Stimulated activated naive B cell treated with anti-CD40 and anti-IgM and Interleukin-4, amounts not matched to agents 10 μg/mL and 1 μg/mL and 100 μg/mL, for 72 hours (primary cell): ENCODE measurements at places on chromosomes 1 and 21.
A peak's percentile ranks its signal among the peaks of the same experiment; 100 is the strongest.

- no peak for DNase-seq
Observed at GRCh38 chr1:53390261-53390660, 62.4 kb upstream of the LRP8 start.

- no peak for DNase-seq
Observed at GRCh38 chr1:42231253-42231652, 66.7 kb upstream of the GUCA2A start.

- no peak for DNase-seq
Observed at GRCh38 chr21:45055861-45056260, 18.5 kb upstream of the ADARB1 start.

DNA sequence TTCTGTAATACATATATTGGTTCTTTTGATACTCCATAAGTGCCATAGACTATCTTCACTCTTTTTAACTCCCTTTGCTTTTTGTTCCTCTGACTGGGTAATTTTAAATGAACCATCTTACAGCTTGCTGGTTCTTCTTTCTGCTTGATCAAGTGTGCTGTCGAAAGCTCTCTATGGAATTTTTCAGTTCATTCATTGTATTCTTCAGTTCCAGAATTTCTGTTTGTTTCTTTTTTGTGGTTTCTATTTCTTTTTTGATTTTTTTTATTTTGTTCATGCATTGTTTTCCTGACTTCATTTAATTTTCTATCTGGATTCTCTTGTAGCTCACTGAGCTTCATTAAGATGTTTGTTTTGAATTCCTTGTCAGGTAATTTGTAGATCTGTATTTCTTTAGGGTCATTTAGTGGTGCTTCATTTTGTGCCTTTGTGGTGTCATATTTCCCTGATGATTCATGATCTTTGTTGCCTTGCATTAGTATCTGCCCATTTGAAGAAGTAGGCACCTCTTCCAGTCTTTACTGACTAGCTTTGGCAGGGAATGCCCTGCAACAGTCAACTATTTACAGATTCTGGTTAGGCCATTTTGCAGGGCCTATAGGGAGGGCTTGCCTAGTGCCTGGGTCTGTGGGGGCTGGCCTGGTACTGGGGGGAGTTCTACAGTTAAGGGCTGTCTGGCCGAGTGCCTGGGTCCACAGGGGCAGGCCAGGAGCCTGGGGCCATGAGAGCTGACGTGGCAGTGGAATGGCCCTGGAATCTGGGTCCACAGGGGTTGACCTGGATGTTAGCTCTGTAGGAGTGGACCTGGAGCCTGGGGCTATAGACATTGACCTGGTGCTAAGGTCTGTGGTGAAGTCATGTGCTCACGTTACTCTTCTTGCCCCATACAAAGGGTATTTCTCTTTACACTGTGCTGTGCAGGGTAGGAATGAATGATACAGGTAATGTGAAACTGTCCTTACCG, 89.7 kb downstream of the MAGI3 start:
- no peak for DNase-seq

DNA sequence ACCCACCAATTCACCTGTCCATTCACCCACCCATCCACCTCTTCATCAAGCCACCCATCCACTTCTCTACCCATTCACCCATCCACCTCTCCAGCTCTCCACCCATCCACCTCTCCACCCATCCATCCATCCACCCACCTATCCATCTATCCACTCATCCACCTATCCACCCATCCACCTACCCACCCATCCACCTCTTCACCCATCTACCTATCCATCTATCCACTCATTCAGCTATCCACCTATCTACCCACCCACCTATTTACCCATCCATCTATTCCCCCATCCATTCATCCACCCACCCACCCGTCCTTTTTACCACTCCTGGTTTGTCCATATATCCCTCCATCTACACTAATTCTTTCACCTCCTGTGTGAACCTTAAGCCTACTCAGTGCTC, 105.7 kb downstream of the ACTL8 start:
- DNase-seq, result no peak

DNA sequence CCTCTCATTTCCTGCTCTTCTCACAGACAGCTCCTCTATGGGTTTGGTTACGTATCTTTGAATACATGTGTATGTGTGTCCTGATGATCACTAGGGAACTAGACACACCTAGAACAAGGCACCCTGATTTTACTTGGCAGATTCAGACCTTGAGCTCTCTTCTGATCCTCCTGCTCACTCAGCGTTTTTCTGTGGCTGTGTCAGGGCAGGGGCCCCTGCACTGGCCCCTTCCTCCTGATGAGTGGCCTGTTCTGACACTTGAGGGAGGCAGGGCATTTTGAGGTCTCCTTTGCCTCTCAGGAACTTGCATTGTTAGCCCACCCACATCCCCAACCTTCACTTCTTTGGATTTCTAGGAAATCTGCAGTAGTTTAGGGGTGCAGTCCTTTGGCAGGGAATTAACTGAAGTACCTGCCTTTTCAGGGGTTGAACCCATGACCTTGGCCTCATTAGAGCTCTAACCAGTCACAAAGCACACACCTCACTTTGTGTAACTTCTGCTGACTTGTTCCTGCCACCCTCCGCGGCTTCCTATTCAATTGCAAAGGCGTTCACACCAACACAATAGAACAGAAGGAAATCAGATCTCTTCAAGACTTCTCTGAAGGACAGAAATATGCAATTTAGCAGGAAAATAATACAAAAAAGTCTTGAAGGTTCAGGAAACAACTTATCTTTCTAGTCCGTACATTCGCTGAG, 8.8 kb downstream of the SMYD2 start:
- DNase-seq, result no peak

DNA sequence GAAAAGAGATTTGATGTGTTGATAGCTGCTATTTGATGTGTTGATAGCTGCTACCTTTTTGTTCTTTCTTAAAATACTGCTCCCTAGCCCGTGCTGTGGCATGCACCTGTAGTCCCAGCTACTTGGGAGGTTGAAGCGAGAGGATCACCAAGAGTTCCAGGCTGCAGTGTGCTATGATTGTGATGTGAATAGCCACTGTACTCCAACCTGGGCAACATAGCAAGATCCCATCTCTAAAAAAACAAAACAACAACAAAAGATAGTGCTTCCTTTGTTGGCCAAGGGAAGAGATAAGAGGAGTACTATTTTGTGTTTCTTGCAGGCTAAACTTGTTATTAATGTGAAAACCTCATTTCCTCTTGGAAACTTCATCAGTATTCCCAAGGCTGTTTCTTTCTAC, 6.1 kb downstream of the GPSM2 start:
- no peak for DNase-seq

DNA sequence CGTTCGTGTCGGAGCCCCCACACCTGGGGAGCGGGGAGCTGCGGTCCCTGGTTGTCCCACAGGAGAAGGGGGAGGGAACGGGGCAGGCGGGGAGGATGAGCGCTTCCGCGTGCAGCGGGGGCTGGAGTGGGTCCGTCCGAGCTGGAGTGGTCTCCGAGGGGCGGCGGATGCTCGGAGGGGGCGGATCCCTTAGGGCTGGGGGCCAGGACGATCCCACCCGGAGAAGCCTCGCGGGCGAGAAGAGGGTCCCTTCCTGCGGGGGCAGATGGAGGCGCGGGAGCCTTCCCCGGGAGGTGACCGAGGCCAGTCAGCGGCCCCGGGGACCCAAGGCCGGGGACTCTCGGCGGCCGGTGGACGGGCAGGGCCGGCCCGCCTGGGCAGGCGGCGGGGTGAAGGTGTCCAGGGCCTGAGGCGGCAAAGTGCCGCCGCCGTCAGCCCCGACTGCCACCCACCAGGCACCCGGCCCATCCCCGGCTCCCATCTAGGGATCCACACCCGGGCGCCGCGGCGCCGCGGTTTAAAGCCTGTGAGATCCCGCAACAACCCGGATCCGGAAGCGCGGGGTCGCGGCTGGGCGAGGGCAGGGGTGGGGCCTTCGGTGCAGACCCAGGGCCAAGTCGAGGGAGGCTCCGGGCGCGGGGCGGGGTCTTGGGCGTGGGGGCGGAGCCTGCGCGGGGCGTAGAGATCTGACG, 5.3 kb upstream of the CCDC27 start:
- peak; percentile 75 for DNase-seq

DNA sequence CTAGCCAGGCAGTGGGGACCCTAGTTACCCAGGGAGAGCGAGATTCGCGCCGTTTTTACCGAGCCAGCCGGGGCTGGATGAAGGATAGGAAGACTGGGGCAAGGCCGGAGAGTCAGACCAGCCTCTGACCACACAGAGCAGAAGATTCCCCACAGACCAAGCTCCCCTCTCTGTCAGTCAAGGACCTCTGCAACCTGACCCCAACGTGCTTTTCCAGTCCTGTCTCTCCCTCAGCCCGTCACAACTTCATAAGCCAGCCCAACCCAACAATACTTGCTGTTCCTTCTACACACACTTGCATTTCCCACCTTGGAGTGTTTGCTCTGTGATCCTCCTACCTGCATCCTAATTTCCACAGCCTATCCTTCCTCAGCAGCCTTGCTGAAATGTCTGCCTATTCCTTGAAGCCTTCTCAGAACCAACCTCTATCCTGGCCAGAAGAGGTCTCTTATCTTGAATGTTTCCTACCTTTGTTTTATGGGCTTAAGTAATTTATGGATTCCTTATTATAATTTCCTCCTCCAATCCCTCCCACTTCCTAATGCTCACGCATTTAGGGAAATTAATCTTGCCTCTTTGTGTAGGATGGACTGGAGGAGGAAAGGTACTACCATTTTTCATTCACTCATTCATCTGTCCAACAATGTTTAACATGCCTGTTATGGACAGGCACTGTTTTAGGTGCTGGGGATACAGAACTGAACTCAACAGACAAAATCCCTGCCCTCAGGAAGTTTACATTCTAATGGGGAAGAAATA, at the start of gene GSTM3:
GSTM3 (minus strand) TSS at position 424 of the 759 bp plus-strand sequence. CDS start 751 bp downstream, outside the sequence.
- DNase-seq, result no peak

GRCh38 chr1:28682840-28683239, 14.3 kb downstream of the GMEB1 start:
- no peak for DNase-seq

DNA sequence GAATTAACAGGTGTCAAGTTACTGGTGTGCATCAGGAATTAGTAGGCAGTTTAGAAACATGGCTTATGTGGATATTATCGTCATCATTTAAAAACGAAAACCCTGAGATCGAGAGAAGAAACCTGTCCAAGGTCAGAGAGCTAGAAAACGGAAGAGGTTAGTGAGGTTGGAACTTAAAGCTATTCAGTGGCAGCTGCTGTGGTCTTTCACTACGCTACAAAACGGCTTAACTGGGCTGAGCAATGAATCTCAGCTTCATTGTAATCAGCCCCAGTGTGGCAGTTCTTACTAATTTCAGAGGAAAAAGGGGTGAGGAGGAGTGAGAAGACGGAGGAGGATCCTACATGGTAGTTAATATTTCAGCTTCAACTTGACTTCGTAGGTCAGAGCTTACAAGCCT, 77.9 kb downstream of the DAB1 start:
- no peak for DNase-seq

DNA sequence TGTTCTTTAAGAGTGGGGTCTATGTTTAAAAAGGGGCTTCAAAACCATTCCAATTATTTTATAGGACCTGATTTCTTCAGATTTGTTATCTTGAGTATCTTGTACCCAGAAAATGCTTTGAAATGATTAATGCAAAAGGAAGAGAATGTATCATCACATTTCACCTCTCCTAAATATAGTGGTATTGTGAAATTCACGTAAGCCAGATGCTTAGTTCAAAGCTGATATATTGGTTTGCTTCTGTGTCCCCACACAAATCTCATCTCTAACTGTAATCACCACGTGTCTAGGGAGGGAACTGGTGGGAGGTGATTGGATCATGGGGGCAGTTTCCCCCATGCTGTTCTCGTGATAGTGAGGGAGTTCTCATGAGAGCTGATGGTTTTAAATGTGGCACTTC, 8.5 kb downstream of the SOAT1 start:
- DNase-seq, result no peak

DNA sequence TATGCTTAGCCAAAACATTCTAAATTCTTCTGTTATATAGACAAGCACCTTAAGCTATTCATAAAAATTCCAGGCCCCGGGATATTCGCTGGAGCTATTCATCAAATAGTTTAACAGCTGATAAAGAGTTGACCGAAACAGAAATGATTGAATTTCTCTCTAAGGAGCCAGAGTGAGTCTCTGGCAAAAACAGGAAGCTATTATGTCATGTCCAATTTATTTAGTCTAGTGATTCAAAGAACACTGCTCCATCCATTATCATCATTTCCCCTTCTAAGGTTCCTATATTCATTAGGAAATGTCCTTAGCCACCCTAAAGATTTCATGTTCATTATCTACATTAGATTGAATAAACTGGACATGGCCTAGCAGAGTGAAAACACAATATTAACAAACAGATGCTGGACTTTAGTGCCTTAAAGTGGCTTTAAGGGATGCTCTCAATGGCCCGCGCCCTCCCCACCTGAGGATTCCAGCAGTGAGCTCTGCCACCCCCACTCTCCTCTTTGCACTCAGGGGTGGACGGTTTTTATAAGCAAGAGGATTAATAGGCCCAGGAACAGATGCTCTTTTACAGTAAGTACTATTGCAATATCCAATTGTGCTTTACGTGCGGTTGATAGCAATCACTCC, 122.1 kb upstream of the RGS1 start:
- no peak for DNase-seq

DNA sequence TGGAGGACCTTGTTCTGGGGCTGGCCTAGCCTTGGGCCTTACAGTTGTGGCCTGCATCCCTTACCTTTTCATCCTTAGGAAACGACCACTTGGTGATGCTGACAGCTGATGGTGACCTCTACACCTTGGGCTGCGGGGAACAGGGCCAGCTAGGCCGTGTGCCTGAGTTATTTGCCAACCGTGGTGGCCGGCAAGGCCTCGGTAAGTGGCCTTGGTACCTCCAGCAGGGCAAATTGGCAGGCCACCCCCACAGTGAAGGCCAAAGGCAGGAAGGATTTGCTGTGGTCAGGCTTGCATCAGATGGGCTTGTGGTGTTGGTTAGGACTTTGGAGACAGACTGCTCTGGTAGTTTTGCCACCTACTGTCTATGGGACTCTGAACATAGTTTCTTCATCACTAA, 17.7 kb upstream of the TRNAU1AP start:
- DNase-seq, result no peak

GRCh38 chr1:18711536-18712251, 81.0 kb downstream of the PAX7 start:
- DNase-seq, result no peak

GRCh38 chr1:47940779-47941178, 56.4 kb downstream of the TRABD2B start:
- DNase-seq, result no peak

- DNase-seq, result no peak
Observed at GRCh38 chr1:52153898-52154297, 12.0 kb downstream of the ZFYVE9 start.

DNA sequence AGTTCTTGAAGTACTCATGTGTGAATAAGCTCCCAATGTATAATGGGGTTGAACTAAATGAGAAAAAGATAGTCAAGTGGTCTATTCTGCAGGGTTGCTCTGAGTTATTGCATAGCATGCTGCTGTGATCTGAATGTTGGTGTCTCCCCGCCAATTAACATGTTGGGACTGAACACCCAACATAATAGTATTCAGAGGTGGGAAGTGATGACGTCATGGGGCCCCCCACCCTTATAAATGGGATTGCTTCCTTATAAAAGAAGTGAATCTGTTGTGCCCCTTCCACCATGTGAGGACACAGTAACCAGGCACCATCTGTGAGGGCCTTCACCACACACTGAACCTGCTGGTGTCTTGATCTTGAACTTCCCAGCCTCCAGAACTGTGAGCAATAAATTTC, 50.2 kb downstream of the MAB21L3 start:
- DNase-seq, result no peak

GRCh38 chr1:71861022-71861421, 421.3 kb downstream of the NEGR1 start:
- DNase-seq, result no peak
